ENCODE measurements at places on chromosomes 11 and 22.

GRCh38 chr11:31987118-31988005, 103.5 kb upstream of the RCN1 start:
- DNase-seq: no peak

DNA sequence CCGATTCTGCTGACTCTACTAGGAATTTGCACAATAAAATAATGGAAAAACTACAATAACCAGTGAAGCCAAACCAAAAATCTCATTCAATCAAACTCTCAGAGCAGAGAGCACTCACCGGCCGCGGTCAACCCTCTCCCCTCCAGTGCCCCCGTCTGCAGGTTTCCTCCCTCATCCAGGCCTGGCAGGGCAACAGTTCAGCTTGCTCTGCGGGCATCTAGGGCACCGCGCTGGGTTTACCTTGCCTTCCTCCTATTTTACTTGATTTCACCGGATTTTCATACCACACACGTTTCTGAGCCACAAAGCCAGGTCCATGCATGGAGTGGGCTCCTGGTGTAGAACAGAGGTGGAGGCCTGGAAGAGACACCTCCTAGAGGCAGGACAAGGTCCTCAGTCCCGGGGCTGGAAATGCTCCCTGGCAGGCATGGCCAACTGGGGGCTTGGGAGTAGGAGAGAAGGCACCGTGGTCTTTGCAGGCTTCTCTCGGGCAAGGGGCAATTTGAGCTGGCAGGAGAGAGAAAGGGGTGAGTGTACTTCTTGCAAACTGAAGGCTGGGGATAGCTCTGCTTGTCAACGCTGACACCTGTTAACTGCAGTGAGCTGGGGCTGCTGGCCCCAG, 938.4 kb downstream of the BRD1 start:
- DNase-seq: no peak

DNA sequence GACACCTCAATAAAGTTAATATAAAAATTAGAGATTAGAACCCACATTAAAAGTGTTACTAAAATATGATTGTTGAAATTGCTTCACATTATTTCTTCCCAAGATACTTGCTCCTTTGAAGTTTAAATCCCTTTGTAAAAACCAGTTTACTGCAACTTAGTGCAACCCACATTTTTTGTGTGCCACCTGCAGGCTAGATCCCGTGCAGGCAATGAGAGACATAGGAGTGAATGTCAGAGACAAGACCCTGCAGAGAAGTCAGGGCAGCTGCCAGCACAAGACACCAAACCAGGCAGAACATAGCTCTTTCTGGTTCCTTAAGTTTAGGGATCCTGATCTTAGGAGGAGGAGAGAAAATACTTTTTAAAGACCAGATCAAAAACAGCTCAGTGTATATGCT, 142.8 kb upstream of the MTNR1B start:
- DNase-seq: no peak

DNA sequence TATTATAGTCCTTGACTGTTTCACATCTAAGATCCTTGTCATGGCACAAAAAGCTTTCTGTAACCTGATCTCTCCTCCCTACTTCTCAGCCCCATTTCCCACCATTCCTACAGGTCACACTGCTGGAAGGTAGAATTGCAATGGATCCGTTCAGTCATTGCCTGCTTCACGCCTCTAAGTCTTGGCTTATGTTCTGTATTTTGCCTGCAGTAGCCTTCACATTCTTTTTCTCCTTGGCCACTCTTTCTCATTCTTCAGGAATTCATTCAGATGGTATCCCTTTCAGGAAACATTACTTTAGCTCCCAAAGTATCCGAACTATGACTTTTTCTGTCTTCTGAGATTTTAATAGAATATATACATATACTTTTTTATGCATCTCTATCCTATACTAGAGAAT, 731.5 kb downstream of the NTM start:
- no peak for DNase-seq

DNA sequence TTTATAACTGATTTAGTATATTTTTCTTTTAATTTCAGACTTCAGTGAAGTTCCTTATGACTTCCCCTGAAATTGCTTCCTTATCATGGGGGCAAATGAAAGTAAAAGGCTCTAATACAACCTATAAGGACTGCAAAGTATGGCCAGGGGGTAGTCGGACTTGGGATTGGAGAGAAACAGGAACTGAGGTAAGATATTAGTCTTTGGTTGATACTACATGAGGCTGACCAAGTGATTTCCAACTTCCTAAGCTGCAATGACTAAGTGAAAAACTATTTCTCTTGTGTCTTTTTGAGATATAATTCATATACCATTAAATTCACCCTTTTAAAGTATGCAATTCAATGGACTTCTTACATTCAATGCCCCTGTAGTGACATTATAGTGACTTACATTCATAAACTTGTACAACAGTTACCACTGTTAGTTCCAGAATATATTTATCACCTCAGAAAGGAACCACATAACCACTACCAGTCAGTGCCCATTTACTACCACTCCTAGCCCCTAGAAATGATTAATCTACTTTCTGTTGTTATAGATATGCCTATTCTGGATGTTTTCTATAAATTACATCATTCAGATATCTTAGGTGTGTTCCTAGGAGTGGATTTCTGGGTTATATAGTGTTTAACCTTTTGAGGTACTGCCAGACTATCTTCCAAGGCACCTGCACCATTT, 21.6 kb downstream of the AAMDC start:
- DNase-seq: no peak

DNA sequence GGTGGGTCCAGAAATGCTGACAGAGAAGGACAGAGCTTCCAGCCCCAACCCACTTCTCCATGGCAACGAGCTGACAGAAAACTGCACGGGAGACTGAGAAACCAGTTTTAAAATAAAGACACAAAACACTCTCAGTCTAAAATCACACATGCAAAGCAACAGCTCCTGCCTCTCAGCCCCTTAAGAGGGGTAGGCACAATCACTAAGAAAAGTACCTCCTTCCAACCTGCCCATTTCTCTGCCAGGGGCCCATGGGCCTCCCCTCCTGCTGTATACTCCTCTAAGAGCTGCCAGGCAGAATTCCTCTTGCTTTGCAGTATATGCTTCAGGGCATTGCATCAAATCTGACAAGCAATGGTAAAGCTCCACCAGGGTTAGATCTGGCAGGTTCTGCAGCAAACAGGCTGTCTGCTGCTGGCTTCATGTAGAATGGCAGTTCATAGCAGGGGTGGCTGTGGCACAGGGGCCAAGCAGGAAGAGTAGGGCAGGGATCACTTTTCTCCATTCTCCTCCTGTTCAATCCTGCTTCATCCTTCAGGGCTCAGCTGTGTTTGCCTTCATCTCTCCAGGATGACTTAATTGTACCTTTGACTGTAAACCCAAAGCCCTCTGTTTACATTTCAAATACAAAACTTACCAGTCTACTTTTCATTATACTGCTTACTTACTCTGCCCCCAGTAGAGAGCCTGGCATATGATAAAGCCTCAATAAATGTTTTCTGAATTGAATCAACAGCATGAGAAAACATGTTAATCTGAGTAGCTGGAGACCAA, 77.7 kb downstream of the KCNC1 start:
- DNase-seq: no peak

DNA sequence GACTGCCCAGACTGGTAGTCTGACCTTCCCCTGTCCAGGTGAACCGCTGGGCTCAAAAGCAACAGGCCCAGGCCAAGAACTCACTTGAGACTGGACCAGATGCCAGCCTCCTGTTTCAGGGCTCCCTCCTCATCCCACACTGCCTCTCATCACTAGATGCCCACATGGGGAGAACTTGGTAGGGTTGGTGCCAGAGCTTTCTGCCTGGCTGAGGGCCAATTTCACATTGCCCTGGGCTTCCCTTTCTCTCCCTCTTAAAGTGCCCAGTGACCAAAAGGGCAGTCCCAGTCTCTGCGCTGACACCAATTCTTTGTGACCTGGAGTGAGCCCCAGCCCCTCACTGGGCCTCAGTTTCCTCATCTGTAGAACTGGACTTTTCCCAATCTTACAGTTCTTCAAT, 41.7 kb downstream of the C11orf58 start:
- DNase-seq: no peak

DNA sequence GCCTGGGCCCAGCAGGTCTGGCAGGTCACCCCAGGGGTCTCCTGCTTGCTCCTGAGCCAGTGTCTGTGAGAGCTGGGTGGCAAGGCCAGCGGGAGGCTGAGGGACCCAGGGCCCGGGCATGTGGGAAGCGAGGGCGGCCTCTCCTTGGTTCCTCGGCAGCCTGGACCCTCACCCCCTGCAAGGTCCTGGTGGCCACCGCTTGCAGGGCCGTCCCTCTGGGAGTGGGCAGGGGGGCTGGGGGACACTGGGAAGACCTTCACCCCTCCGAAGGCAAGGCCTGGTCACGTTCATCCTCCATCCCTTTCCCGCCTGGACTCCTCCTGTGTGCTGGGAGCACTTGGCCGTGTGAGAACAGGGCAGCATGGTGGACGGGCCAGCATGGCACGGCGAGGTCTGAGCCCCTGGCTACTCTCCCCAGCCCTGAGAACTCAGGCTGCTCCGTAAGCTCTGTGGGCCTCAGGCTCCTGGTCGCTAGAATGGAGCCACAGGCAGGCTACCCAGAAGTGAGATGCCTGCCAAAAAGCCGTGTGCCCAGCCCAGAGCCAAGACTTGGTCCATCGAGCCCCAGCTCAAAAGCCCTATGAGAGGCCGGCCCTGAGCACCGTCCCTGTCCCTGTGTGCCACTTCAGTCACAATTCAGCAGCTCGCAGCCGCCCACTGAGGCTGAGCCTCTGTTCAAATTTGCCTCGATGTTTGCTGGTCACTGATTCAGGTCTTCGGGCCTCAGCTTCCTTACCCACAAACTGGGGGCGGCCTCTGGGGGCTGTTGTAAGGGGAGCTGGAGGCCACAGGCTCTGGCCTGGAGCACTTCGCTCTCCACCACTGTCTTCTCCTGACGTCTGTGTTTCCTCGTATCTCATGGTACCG, 45.0 kb downstream of the IGLL1 start:
- no peak for DNase-seq

DNA sequence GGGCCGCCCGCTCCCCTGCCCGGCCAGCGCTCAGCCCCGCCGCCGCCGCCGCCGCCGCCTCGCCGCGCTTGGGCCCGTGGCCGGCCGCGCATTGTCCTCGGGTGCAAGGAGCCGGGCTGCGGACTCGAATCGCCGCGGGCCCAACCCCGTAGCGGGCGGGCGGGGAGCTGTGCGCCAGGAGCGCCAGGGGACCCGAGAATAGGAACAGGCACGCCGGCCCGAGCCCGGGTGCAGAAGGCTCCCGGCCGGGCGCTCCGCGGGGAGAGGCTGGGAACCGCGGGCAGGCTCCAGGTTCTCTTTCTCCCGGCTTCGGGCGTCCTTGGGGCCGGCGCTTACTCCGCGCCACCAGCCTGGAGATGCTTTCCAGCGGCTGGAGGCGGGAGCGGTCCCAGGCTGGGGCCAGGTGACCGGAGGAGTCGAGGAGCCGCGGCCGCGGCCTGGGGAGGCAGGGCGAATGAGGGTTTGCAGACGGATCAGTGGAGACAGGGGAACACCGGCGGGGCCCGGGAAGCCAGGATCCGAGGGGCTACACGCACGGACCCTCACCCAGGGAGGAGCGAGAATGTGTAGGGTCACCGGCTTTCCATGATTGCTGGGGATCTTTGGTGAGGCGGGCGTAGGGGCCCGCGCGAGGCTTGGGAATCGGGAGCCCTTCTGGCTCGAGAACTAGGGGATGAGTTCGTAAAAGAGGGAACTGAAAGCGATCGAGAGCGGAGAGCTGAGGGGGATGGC, 726 bp downstream of the PKNOX2 start:
- DNase-seq: peak; percentile 39

GRCh38 chr22:49186762-49187161, 640.9 kb downstream of the BRD1 start:
- no peak for DNase-seq

Data from stimulated activated CD4-positive, alpha-beta T cell treated with anti-CD3 and anti-CD28 coated beads, Interleukin-15, amount 100 ng/mL, for 24 hours (primary cell).